Left colon (tissue), 2 donors: ENCODE measurements at places on chromosomes 7 and 10.
A peak's percentile ranks its signal among the peaks of the same experiment; 100 is the strongest.

- no peak for DNase-seq
Observed at GRCh38 chr10:106387063-106387462, 777.4 kb downstream of the SORCS1 start.

DNA sequence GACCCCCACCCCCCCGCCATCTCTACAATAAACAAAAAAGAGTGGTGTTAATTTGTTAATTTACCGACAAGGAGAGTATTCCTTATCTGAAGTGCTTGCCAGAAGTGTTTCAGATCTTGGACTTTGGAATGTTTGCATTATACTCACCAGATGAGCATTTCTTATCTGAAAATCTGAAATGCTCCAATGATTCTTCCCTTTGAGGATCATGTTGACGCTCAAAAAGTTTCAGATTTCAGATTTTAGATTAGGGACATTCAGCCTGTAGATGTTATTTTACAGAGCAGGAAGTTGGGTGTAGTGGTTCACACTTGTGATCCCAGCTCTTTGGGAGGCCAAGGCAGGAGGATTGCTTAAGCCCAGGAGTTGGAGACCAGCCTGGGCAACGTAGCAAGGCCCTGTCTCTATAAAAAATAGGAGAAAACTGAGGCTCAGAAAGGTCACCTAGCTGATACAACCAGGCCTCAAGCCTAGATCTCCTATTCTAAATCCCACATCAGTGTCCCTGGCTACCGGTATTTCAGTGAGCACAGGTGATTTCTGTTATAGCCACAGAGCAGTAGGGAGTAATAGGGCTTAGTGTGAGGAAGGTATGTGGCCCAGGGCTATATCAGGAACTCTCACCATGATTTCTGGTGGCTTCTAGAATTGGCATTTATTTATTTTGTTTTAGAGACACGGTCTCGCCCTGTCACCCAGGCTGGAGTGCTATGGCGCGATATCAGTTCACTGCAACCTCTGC, 35.4 kb downstream of the TMEM120A start:
- DNase-seq = no peak

DNA sequence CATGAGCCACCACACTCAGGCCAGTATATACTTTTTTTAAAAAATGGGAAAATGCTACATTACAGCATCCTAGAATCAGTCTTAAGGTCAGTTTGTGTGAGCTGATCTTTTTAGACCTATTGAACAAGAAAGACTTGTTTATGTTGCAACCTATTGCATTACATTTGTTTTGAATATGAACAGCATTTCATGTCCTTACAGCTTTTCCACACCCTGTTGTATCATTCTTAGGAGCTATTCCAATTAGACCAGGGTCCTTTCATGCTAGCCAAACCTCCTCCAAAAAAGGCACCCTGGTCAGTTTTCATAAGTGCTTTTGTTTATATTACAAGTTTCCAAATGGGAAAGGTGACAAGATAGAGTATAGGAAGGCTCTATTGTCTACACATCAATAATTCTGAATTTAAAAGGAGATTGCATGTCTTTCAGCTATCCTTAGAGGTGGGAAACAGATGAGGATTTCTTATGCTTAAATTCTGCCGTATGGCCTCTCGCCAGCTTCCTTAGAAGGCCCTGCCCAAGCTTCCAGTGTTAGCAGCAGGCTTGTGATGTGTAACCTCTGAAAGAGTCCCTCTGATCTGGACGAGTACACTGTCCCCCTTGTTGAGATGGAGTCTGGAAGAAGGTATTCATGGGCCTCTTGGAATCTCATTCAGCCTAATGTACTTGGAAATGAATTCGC, 171.9 kb downstream of the OTUD1 start:
- DNase-seq = no peak

- DNase-seq = no peak
Observed at GRCh38 chr7:55120501-55121198, 101.8 kb downstream of the EGFR start.

DNA sequence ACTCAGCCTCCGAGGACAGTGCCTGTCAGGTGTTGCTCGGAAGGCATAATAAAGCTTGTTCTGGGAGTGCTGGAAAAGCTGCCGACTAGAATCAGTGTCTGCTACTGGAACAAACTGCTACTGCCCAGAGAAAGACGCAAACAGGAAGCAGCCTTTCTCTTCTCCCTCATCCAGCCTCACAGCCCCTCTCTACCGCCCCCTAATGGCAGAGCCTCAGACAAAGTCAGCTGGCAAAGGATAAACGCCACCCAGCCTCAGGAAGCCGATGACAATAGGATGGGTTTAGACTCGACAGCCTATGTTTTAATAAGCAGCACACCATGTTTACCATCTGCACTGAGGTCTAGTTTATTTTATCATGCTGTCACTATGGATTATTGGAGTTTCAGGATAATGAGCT, 169.5 kb upstream of the LYZL1 start:
- peak; percentile 80 for DNase-seq

DNA sequence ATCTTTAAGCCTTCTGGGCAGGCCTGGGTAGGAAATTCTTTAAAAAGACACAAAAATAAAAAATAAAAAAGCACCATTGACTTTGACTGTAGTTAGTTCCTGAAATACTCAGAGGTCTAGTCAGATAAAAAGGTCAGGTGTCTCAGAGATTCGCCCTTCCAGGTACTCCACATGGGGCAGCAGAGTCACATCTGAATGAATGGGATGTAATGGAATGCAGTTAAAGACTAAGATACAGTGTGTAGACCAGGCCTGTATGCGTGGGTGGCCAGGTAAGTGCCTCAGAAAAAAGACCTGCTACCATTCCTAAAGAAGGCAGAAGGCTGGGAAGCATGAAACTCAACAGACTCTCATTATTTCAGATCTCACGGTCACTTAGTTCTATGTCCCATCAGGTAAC, 68.6 kb upstream of the SEM1 start:
- no peak for DNase-seq

GRCh38 chr7:155219947-155220769, 77.5 kb upstream of the INSIG1 start:
- no peak for DNase-seq

DNA sequence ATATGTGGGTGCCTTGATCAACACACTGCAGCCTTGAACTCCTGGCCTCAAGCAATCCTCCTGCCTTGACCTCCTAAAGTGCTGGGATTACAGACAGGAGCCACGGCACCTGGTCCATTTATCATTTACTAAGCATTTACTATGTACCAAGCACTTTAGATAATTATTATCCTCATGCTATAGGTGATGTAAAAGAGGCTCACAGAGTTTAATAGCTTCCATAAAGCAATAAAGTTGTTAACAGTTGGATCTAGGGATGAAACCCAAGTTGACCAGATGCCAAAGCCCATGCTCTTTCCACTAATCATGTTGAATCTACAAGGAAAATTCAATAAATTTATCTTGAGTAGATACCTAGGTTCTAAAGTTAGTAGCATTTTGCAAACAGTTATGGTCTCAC, 5.0 kb downstream of the NAPEPLD start:
- DNase-seq = peak; percentile 55

GRCh38 chr10:74766501-74766900, 59.9 kb upstream of the KAT6B start:
- DNase-seq = no peak

GRCh38 chr10:91190876-91191583, 29.4 kb upstream of the PCGF5 start:
- DNase-seq = no peak

- DNase-seq = no peak
Observed at GRCh38 chr7:135930565-135931461, 46.3 kb downstream of the MTPN start.

DNA sequence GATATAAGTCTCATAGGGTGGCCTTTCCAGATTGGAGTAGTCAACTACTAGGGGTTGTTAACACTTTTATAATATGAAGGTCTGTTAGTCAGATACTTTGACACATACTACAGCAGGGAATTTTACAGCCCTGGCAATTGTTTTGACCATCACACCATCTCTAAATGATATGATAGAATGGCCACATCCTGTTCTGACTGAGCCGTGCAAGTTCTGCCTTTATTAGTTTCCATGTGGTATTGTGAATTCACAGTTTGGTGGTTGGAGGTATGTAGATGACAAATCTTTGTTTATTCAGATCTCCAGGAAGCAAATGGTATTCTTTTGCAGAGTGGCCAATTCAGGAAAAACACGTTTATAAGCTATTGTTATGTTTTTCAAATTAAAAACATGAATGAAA, 83.0 kb downstream of the NRG3 start:
- no peak for DNase-seq

DNA sequence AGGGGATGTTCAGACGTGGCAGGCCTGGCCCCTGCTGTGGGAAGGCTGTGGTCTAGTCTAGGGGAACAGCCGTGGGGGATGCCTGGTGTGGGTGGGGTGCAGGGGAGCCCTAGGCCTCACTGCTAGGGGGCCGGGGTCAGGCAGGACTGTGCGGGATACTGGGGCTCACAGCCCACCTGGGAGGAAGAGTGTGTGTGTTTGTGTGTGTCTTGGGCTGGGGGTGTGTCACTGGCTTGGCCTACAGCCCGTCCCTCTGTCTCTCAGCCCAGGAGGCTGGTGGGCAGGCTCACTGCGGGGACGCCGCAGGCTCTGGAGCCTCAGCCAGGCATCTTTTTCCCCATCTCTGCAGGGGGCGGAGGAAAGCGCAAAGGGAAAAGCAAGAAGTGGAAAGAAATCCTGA, 118.8 kb downstream of the GRK5 start:
- DNase-seq = no peak

- DNase-seq = peak; percentile 6
Observed at GRCh38 chr7:113710310-113711096, 208.3 kb downstream of the PPP1R3A start.

DNA sequence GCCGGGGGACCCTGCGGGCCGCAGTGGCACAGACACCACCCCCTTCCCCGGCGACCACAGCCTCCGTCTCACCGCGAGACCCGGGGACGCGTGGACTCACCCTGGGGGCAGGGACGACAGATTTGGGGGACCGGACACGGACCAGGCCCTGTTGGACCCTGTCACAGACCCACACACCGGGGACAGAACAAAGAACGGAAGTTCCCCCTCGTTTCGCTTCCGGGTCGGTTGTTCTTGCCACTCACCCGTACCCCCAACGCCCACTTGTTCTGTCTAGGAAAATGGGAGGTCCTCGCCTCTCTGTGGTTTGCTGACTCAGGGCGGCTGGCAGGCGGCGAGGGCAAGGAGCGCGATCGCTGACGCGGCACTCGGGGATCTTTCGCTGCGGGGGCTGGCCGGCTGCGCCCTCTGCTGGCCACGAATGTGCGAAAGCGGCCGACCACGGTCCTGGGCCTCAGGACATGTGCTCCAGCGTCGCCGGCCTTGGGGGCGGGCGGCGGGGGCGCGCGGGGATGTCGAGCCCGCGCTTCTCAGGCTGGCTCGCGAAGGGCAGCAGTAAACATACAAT, at the start of gene ZNF3:
ZNF3 (minus strand) TSS at position 189 of the 568 bp plus-strand sequence. CDS start 4,366 bp downstream, outside the sequence.
- DNase-seq = peak; percentile 98

- DNase-seq = no peak
Observed at GRCh38 chr7:60017-60675, 132.2 kb upstream of the FAM20C start.

- DNase-seq = no peak
Observed at GRCh38 chr7:50653126-50653864, 88.1 kb upstream of the DDC start.
